ENCODE measurements at places on chromosomes 3 and 15.

DNA sequence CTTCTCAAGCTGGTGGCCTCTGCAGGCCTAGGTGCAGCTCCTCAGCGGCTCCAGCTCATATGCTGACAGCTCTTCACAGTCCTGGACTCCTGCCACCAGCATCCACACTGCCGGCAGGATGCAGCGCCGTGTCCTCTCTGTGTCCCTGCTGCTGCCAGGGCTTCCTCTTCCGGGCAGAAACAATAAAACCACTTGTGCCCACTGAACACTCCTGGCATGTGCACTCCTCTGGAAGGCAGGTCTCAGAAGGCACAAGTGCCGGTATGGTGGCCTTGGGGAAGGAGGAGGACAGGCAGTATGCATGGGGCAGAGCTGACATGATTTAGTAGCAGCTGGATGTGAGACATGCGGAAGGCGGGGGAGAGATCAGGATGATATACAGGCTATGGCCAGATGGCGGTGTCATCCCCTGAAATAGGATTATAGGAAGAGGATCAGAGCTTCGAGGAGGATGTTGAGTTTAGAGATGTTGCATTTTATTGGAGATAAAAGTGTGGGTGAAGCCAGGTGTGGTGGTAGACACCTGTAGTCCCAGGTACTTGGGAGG, 7.5 kb upstream of the MAN2A2 start:
- no peak for DNase-seq

DNA sequence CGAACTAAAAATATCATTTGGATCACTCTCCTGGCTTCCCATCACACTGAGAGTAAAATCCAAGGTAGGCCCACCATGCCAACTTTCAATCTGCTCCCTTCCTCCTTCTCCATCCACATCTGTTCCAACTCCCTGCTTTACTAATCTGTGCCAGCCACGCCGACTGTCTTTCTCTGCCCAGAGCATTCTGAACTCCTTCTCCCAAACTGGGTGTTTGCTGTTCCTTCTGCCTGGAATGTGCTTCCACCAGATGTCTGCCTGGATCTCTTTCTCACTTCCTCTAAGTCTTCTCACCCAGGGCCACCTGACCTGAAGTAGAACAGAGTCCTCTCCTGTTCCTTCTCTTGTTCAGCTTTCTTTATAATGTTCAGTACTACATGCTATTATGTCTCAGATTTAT, 5.6 kb upstream of the ARL8B start:
- DNase-seq, result no peak

DNA sequence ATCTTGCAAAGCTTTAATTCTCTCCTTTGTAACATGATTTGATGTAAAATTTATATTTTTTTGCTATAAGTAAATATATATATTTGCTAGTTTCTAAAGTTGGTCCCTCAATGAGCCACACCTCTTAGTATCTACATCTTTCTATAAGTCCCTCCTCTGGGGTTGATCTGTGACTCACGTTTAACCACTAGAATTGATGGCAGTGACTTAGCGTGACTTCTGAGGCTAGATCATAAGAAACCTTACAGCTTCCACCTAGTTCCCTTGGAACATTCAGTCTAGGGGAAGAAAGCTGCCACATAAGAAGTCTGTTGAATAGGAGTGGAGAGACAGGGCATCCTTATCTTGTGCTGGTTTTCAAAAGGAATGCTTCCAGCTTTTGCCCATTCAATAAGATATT, 56.6 kb upstream of the TNIK start:
- DNase-seq, result no peak

DNA sequence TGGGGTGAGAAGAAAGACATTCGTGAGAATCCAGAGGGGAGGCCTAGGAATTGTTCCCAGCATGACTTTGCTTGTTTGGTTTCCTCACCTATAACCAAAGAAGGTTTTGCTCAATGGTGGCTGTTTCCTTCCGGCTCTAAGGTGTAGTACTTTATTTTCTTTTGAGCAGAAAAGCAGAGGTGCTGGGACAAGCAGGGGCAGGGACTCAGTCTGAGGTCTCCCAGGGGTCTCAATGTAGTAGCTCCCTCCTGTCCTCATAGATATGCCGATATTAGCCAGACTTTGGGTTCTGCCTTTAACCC, 41.6 kb downstream of the ZBTB38 start:
- DNase-seq, result no peak

- DNase-seq, result no peak
Measured at GRCh38 chr3:73601011-73601410, 23.7 kb downstream of the PDZRN3 start.

DNA sequence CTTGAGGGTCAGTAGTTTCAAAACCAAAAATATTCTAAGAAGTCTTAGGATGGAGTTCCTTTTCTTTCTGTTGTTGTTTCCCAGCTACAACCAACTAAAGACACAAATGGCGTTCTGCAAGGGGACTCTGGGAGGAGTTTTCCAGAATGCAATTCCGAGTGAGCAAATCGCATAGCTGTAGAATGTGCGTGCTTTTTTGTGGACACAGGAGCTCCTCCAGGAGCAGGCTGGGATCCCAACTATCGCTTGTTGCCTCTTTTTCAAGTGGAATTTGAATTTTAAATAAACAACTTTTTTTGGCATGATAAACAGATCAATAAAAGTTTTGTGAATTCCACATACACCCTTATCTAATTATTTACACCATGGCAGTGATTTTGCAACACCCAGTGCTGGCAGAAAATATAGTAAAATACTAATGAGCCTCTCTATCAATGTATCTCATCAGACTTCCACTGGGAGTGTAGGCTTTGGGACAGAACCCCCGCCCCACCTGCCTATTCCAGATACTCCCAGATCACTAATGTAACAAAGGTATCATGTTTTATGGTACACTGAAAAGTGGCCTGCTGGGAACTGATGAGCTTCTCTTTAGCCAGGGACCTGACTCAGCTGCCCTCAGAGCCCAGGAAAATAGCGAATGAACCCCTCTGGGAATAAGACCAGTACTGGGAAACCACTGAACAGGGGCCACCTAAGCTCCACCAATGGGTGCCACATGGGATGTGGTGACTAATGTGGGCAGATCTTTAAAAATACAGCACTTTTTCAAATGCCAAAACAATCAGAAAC, 66.4 kb downstream of the LMCD1 start:
- no peak for DNase-seq

- no peak for DNase-seq
Measured at GRCh38 chr3:39279745-39280517, at the start of gene CX3CR1. TSS of gene CX3CR1 (minus strand) at chr3:39280036. CDS start at chr3:39266509, 13,527 bp downstream.

DNA sequence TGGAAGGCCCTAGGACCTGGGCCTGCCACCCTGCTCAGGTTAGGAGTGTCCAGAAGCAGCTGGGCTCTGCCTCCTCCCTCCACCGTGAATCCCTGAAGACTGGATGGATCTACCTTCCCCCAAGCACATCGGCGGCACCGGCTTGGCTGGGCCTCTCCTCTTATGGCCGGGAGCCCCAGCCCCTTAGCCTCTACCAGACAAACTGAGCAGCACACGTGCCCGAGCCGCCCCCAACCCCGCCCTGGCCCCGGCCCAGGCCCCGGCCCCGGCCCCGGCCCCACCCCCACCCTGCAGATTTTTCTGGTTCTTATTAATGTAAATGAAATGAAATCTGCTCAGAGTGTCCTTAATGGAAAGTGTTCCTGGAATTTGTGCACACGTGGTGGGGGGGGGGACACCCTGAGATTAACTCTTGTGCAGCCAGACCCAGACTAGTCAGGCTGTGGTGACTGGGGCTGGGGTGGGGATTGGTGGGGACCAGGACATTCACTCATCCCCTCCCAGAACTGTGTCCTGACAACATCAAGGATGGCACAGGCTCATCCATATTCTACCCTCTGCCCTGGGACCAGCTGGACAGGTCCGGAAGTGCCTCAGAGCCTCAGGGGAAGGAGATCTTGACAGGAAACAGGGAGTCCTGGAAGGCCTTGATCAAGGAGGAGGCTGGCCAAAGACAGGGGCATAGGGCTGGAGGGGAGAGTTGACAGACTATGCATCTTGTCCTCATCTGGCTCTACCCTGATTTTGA, 30.9 kb upstream of the SEMA3F start:
- DNase-seq, result no peak

DNA sequence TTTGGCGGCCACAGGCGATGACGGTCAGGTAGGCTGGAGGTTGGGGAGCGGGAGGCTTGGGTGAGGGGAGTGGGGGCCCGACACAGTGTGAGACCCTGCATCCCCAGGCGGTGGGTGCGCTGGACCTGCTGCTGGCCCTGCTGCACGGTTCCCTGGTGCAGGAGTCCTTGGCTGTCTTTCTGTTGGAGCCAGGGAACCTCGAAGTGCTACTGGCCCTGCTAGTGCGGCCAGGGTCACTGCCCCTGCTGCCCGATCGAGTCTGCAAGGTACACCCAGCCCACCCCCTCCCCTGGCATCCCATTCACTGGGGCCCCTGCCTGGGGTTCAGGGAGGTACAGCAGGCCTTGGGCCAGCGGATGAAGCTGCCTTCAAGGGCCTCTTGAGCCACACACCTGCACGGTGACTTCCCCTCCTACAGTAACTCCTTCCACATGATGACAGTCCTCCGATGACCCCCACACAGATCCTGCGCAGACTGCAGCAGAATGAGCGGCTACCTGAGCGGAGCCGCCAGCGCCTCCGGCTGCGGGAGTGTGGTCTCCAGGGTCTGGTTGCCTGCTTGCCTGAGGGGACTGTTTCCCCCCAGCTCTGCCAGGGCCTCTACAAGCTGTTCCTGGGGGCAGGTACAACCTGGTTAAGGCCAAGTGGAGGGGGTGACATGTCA, 19.5 kb downstream of the NBEAL2 start:
- no peak for DNase-seq

- no peak for DNase-seq
Measured at GRCh38 chr15:68418611-68419161, 13.3 kb downstream of the ITGA11 start.

DNA sequence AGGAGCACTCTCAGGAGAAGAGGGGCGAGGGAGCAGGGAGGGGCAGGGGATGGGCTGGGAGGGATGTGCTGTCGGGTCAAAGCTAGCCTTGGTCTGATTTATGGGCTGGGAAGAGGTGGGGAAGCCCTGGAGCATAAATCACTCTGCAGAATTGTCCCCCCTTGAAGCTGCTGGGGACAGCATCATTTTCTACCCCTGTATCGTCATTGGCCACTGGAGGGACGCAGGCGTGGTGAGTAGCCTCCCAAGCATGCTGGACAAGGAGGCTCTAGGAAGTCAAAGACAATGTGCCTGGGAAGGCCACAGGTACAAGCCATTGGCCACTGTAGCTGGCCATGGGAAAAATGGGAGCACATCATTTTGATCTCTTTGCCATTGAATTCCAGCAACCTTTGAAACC, 175.5 kb upstream of the CTDSPL start:
- no peak for DNase-seq

GRCh38 chr3:41111011-41111410, 88.3 kb upstream of the CTNNB1 start:
- no peak for DNase-seq

GRCh38 chr3:38985581-38985980, 66.2 kb downstream of the SCN11A start:
- no peak for DNase-seq

DNA sequence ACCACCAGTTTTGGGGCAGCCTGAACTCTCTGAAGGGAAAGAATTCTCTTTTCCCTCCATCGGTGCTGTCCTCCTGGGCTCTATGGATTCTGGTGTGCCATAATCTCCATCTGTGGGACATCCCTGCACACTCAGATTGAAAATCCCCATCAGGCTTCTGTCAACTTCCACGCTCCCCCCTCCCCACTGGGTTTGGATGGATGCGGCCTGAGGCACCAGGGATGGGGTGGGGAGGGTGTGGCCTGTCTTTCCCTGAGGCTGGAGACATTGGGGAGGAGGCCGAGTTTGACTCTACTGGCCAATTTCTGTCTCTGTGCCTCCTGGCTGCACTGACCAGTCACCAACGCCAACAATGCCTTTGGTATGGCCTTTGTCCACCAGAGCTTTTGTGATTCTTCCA, 16.3 kb upstream of the FBLN2 start:
- DNase-seq, result no peak

DNA sequence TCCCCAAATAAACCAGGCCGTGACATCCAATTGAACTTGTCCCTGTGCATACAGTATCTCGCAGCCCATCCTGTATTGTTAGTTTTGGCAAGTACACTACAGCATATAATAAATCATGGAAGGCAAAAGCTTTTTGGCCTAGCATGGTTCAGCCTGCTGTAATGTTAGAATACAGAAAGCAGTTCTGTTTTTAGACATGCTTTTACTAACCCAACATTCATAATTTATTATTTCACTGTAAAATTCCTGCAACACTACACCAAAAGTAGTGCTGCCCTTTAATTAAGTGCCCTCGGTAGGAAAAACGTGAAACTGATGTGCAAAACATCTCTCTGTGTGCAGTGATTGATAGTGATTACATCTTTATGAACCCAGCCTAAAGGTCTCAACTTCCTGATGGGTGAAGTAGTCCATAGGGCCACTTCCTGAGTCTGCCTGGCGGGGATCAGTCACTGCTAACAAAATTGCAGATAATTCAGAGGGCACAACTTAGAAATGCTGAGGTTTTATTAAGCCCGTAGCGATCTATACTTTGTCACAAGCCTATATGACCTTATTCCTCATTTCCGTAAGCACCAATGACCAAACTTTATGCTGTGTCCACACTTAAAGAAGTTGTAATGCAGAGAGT, 227.8 kb downstream of the CDIN1 start:
- DNase-seq, result no peak

- DNase-seq, result no peak
Measured at GRCh38 chr15:74788042-74788682, 6.3 kb downstream of the CSK start.

DNA sequence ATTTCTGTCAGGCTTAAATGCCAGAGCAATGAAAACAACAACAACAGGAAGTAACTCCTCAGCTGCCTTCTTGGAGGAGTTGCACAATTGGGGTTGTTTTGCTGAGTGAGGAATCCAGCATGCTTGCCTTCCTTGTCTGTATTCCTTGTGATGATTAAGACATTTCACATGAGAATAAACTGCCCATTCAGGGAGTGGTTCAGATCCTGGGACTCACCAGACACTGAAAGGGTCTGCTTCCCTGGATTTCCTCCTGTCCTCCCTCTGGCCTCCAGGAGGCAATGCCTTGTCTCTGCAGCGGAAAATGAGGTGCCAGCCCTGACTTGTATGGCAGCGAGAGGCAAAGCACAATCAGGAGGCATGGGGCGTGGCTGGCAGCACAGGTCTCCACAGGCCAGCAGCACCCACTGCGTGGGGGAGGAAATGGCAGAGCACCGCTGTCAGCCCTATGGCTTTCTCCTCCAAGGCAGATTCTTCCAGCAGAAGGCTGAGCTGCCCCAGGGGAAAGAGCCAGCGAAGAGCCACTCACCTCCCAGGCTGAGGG, 41.5 kb downstream of the RBP2 start:
- DNase-seq, result no peak

DNA sequence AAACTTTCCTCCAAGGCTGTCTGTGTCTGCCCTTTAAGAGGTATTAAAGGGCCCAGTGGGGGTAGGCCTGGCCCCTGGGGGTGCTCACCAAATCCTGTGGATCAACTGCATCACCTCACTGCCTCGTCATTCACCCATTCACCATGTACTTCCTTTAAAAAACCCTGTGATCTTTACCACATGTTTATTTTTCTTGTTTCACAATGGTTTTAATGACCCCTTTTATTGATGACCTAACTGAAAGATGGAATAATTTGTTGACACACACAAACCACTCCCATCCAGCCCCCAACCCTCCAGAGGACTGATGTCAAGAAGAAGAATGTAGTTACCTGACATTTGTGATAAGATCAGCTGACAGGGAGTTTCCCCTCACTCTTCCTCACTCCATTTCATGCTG, 40.8 kb downstream of the KCNAB1 start:
- no peak for DNase-seq
